ENCODE measurements at places on chromosomes 1 and 21.

GRCh38 chr1:34013958-34014737 is 150.3 kb downstream of the HMGB4 start:
- DNase-seq: no peak

GRCh38 chr1:205267306-205267902 is 39.7 kb downstream of the TMCC2 start:
- DNase-seq: no peak

GRCh38 chr1:172321451-172321850 is 99.0 kb upstream of the C1orf105 start:
- DNase-seq: no peak

GRCh38 chr1:161128591-161129420 is 3.7 kb downstream of the DEDD start:
- no peak for DNase-seq

DNA sequence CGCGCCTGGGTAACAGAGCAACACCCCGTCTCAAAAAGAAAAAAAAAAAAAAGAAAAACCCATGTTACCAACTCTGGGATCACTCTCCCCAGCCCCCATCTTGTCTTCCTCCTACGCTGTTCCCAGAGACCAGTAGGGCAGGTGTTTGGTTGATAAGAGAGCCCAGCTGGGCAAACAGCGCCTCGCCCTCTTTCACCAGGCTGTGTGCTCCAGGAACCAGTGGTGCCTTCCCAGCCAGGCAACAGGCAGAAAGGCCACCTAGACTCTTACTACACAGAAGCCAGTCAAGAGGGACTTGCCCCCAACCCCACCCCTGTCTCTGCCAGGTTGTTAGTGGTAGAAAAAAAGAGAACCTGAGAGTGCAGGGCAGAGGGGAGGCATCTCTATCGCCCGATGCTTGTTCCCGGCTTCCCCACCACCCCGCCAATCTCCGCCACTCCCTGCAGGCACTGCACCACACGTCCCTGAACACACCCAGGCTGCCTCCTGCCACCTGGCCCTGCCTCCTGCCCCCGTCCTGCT is 14.0 kb upstream of the CTRC start:
- DNase-seq: no peak

DNA sequence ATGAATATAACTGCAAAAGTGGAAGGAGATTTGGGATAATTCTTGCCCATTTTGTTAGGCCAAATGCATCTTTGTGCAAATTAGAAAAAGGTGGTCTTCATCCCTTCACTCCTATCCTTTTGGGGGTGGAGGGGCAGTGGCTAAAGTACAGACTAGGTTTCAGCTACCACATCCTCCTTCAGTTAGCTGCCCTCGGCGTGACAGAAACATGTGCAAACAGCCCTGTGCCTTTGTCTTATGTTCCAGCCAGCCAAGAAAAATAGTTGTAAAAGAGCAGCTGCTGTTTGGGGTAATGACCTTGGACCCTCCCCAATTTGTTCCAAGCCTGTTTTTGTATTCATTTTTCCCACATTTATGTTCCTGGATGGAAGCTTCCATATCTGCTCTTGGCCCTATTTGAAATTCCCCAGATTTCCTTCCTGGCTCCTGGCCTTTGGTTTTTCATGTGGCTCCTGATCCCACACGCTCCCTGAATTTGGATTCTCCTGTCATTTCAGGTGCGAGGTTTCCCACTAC is 8.3 kb upstream of the LGALS8 start:
- no peak for DNase-seq

- no peak for DNase-seq
Observed at GRCh38 chr1:24195136-24195535, 8.0 kb upstream of the IFNLR1 start.

DNA sequence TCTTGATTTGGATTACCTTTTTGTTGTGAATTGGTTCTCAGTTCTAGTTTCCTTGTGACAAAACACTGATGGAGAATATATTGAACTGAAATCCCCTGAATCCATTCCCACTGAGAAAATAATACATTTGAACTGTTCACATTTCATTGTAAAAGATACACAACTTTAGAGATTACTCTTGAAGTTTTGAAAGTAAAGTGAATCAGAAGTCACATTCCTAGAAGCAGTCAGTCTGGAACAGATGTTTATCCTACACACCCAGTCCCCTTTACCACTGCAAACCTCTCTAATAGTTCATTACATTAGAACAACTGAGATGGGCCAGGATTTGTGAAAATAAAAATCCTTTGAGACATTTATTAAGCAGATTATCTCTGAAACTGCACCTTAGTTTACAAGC is 3.4 kb downstream of the RERE start:
- no peak for DNase-seq

DNA sequence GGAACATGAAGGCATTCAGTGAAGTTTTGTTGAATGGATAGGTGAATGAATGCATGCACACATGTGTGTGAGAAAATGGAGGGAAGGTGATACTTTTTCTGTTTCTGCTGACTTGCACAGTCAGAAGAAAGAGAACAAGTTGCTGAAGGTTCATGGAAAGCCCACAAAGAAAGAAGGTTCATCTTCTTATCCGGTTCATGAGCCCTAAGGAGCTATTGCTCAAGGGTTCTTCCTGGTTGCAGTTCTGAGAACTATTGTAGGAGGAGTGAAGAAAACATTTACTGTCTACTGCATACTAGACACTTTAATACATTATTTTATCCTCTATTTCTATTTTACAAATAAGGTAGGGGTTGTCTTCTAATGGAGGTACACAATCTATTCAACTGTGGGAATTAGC is 13.4 kb upstream of the NIBAN1 start:
- DNase-seq: no peak

GRCh38 chr1:159218649-159219636 is 14.3 kb downstream of the ACKR1 start:
- no peak for DNase-seq

DNA sequence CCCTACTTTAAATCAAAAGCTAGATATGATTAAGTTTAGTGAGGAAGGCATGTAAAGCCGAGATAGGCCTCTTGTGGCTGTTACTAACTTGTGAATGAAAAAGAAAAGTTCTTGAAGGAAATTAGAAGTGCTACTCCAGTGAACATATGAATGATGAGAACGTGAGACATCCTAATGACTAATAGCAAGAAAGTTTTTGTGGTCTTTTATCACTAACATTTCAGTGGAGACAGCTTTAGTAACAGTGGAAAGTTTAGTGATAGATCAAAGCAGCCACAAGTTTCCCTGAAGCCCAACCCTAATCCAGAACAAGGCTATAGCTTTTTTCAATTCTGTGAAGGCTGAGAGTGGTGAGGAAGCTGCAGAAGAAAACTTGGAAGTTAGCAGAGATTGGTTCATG is 73.6 kb upstream of the LRRC8B start:
- DNase-seq: no peak

- no peak for DNase-seq
Observed at GRCh38 chr21:43965911-43966585, 46.1 kb upstream of the TRAPPC10 start.

DNA sequence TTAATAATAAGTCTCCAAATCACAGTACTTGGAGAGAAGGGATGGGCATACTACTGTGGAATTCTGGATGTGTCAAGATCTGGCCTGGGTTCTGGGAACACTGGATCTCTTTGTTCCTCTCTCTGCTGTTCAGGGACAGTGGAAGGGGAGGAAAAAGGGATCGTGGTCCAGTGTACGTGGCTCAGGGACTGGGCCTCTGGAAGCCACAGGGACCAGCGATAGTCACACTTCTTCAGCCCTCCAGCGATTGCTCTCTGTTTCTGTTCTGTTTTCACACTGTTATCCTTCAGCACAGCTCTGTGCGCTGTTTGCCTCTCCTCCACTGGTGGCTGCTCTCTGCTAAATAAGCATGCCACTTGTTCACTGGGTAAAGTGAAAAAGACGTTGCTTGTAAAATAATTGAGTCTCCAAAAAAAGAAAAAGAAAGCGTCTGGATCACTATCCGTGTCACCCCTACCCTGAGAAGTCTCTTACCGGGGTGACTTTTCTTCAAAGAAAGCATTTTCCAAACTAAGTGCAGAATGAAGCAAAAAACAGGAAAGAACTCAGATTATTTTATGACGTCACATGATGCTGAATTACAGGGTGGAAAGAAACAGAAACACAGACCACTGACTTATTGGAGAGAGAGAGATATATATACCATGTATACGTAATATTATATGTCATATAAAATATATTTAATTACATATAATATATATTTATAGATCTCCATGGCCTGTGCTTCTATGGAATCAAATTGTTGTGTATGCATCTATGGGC is 279.4 kb downstream of the RGS7 start:
- DNase-seq: no peak

GRCh38 chr1:115293899-115294298 is 44.1 kb downstream of the NGF start:
- no peak for DNase-seq

DNA sequence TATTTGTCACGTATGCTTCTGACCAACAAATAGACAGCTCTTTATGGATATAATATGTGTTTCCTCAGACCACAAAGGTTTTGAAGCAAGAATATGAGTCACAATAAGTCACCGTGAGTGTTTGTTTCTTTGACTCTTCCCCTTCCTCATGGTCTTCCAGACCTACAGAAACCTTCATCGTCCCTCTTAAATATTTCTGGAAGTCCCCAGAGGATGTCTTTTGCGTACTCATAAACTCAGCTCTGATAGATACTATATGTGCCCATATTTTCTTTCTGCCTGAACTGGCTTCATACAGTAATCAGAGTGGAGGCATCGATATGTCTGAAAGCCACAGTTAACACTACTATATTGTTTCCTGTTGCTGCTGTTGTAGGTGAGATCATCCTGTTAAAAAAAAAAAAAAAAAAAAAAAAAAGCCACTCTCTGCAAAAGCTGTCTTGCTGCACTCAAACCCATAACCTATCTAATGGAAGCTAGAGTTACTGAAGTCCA is 38.4 kb downstream of the ADAMTS1 start:
- no peak for DNase-seq

DNA sequence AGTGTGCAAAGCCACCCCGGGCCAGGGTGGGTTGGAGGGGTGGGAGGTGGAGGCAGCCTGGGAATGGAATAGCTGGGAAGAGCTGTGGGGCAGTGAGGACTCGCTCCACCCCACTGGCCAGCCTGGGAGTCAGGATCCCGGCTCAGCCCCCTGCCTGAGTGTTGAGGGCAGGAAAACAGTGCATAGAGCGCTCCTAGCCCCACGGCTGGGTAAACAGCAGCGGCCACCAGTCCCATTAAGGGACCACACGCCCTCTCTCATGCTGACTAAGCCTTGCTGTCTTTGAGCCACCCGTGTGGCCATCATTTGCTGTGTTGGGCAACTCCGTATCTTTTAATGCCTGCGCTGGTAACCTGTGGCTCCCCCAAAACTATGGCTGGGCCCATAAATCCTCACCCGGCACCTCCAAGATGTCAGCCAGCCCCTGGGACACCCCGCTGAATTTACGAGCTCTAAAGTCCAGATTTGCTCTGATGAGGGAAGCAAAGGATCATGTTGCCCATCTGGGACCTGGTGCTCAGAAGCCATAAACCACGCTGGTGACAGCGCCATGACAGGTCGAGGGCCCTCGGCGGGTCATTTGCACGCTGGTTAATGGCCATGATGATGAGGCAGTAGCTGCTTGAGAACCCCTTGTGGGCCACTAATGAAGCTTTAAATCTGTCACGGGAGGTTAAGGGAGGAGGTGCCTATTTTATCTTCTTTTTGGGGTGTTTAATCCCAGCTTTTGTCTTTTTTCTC is 34.9 kb downstream of the SYF2 start:
- no peak for DNase-seq
